Astrocyte of the spinal cord (primary cell): ENCODE measurements at places on chromosomes 4 and X.

GRCh38 chr4:189084671-189085070 lies 856.0 kb upstream of the FRG1 start:
- no peak for DNase-seq

GRCh38 chrX:17374619-17375366 lies at the start of gene NHS:
Gene NHS, plus strand, starts transcription at chrX:17375200. Its CDS starts 558 bp downstream, at chrX:17375758.
- peak; percentile 76 for DNase-seq

GRCh38 chrX:44908153-44908552 lies 35.2 kb downstream of the KDM6A start:
- no peak for DNase-seq

DNA sequence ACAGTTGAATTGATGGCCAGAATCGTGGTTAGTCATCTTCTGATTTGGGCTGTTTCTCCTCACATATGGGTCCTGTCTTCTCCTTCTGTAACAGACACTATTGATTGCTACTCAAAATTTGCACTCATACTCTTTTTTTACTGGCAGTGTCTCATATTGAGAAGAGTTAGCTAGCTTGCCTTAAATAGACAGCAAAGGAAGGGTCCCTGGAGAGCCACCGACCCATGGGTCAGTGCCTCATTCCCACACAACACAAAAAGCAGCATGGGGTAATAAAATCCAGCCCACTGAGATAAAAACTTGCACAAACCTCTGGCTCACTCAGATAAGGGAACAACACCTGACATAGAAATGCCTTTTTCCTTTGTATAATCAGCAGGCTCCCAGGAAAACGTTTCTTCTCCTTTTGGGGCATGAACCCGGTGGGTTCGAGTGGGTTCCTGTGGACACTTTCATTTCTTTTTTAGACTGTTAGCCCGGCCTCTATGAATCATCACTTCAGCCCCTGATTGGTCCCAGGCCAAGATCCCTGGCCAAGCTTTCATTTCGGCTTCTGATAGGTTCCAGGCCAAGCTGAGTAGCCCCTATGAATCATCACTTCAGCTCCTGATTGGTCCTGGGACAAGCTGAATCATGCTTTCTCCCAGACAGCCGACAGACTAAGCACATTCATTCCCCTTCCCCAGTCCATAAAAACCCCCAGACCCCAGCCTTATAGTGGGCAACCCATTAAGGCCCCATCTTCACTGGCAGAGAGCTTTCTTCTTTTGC lies 408.1 kb downstream of the DCAF12L2 start:
- DNase-seq, result no peak

DNA sequence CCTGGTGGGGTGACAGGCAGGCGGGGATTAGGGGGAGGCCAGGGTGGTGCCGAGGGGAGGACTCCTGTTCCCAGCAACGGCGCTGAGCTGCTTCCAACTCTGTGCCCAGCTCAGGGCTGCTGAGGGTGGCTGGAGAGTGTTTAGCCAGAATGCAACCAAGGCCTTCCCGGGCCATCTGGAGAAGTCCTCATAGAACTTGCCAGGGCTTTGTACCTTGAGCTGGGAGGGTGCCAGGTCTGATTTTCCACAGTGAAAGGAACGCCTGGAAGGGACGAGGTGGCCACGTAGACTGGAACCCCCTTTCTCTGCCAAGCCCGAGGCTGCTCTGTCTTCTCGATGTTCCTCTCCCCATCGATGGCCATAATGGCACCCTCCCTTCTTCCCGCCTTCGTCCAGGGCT lies 57.0 kb upstream of the GPR78 start:
- no peak for DNase-seq

- peak; percentile 41 for DNase-seq
Measured at GRCh38 chr4:128394778-128395177, 107.2 kb upstream of the PGRMC2 start.

DNA sequence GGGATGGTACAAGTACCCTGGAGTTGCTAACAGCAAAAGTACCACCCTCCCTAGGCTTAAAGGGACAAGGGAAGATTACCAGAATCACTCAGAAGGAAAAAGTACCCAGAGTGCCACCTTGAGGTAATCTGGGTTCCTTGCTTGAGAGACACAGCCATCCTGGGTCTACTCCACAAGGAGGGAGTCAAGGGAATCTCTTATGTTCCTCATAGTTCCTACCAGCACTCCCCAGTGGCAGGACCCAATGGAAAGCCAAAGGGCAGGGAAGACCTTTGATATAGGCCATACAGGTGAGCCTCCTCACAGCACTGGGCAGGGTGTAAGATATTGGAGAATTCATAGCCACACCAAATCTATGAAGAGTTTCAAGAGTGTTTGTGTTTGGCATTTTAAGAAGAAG lies 5.7 kb downstream of the IL2 start:
- DNase-seq, result peak; percentile 8

- no peak for DNase-seq
Measured at GRCh38 chr4:102217775-102218355, 127.4 kb downstream of the SLC39A8 start.

GRCh38 chr4:68132342-68132741 lies 2.7 kb upstream of the TMPRSS11F start:
- DNase-seq, result no peak

DNA sequence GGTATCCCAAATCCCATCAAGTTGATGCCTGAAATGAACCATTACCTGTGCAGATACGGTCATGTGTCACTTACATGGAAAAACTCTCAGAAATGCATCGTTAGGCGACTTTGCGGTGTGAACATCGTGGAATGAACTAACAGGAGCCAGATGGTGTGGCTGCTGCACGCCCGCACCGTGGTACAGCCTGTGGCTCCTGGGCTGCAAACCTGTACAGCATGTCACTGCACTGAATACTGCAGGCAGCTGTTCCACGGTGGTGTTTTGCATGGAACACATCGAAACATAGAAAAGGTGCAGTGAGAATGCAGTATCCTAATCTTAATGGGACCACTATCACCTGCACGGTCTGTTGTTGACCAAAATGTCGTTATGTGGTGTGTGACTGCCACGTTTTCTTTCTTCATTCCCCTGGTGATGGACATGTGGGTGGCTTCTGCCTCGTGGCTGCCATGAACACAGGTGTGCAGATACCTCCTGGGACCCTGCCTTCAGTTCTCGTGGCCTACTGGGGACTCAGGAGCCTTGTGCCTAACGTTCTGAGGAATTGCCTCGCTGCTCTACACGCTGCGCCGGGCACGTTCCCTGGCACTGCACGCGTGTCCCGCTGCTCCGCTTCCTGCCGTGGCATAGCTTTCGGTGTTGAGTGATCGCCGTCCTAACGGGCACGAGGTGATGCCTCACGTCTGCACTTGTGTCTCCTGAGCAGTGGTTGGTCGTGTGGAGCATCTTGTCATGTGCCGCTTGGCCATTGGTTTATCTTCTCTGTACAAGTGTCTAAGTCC lies 18.5 kb downstream of the MAEA start:
- no peak for DNase-seq

DNA sequence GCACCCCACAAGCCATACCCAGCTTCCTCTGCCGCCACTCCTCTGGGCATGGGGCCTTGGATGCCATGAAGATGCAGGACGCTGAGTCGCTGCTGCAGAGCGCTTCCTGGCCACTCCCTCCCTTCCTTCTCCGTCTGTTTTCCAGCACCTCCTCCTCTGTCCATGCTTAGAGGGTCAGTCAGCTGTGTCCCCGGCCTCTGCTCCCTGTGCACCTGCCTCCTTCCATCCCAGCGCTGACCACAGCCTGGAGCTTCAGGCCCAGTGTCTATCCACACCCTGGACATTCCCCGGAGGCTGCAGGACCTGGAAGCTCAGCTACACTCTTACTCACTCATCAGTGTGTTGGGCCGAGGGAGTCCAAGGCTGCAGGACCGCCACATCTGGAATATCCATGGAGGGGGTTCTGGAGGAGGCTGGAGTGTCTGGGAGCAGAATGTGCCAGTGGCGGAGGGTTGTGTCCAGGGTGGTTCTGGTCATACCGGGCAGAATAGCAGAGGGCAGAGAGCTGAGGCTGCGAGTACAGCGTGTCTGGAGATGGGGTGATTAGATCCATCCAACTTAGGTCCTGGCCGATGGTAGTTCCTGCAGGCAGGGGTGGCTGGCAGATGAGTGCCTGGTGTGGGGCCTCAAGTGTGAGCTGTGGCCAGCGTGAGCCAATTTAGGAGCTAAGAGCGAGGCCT lies 58.6 kb upstream of the ADRA2C start:
- no peak for DNase-seq

DNA sequence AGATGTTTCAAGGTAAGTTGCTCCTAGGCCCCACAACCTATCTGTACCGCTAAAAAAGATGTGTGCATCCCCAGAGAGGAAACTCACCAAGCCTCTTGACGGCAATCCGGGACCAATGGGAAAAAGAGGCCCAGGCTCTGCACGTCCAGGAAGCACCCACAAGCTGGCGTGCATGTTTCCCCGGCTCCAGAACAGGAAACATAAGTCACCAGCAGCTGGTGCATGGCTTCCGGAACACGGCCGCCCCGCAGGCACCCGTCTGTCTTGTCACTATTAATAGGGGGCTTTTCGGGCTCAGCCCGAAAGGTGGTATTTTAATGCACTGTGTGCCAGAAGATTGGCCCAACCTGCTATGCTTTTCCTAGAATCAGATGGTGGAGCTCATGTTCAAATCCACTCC lies 22.2 kb downstream of the CRMP1 start:
- DNase-seq, result no peak

DNA sequence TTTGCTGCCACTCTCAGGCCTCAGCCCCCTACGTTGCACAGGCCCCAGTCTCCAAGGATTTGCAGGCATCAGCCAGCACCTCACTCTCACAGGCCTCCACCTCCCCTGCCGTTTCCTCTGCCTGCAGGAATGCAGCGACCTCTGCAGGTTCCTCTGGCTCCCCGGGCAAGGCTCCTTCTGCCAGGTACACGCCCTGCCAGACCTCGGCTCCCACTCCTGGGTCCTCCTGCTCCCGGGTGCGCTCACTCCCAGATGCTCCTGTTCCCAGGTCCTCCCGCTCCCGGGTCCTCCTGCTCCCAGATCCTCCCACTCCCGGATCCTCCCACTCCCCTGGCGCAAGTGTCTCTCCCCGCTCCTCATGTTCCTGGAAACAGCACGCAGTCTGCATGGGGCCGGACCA lies 144.4 kb upstream of the RADX start:
- no peak for DNase-seq

DNA sequence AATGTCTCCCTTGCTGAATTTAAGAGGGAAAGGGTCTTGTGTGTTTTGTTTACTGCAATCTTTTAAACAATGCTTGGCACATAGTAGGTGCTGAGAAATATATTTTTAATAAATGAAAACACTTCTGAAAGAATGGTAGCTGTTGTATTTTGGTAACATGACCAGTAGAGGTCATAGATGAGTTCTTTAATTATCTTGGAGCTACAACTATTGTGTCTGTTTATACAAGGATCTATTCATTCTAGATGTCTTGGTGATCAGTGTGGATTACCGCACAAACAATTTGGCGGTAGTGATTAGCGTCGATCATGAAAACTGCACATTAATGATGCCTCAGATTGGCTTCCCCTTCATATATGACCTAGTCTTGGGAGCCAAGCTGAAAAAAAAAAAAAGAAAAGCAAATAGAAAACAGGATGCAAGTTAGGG lies 21.4 kb upstream of the SCRG1 start:
- DNase-seq, result peak; percentile 56

GRCh38 chr4:1293531-1293941 lies 3.8 kb downstream of the MAEA start:
- no peak for DNase-seq

DNA sequence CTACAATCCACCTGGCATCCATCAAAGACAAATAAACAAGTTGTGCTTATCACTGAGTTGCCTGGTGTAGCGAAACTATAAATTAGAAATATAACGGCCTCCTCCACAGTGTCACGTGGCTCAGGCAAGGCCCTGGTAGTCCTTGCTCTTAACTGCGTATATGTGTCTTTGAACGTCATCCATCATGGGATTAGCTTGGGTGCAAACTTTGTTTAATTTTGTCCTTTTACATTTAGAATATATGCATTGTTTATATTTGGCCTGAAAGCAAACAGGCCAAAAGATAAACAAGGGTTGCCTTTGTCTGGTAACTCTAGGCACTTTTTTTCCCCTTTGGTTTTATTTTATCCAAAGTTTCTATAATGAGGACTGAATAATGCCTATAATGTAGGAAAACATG lies 184.9 kb downstream of the KIT start:
- no peak for DNase-seq
